Smooth muscle cell of the umbilical artery (primary cell): ENCODE measurements at places on chromosomes 16 and 17. TPM values are rescaled to one million over a fixed set of nuclear protein-coding genes. Genes with fewer than 3 reads are reported as not detected.

SECTM1 gene
- total RNA-seq: 1.2 TPM in 1 of 2 replicates, not detected in the other

SBK1 gene
- total RNA-seq: 0.05 TPM in 1 of 2 replicates, not detected in the other

IGF2BP1 gene
- total RNA-seq: 12.2 and 28.5 TPM in 2 replicates

ST3GAL2 gene
- total RNA-seq: 30.0 and 49.2 TPM in 2 replicates

TBC1D3E gene
- total RNA-seq: 0.59 TPM in 1 of 2 replicates, not detected in the other

FNDC8 gene
- not detected in 2 replicates for total RNA-seq

PRRT2 gene
- total RNA-seq: 1.2 and 4.4 TPM in 2 replicates

ALDH3A1 gene
- total RNA-seq: not detected in 2 replicates
